Activated CD4-positive, CD25-positive, alpha-beta regulatory T cell (primary cell): ENCODE measurements at places on chromosomes 4 and X.

DNA sequence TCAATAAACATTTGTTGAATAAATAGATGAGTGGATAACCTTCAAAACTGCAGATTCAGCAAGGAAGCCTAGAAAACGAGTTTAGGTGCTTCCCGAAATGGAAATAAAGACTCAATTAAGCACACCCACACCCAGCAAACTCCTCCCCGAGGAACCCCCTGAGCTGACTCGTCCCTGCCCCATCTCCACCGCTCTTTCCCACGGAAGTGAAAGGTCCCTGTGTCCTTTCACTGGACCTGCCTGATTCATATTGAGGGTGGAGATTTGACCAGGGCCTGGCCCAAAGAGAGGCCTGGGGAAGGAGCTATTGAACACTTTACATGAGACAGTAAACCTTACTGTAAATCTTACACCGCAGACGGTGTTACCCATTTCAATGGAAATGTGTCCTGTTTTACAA, 129.1 kb downstream of the CPZ start:
- DNase-seq, result no peak

GRCh38 chr4:4852591-4853362, 6.7 kb upstream of the MSX1 start:
- DNase-seq, result no peak

- no peak for DNase-seq
Measured at GRCh38 chrX:106649523-106650428, 38.0 kb downstream of the RADX start.

DNA sequence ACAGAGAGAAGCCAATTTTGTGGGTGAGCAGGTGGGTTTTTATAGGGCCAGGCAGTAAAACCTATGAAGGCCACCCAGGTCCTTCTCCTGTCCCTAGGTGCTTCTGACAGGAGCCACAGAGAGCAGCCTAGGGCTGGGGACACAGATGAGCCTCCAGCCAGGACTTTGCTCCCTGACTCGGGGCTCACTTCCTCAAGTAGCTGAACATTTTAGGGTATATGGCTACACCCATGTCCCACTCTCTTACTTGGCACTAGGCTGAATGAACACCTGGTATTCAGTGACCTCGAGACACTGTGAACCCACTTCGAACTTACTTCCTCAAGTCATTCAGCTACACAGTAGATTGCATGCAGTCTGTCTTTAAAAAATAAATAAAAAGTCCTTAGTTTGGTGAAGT, 217.3 kb downstream of the MID1IP1 start:
- DNase-seq, result no peak

DNA sequence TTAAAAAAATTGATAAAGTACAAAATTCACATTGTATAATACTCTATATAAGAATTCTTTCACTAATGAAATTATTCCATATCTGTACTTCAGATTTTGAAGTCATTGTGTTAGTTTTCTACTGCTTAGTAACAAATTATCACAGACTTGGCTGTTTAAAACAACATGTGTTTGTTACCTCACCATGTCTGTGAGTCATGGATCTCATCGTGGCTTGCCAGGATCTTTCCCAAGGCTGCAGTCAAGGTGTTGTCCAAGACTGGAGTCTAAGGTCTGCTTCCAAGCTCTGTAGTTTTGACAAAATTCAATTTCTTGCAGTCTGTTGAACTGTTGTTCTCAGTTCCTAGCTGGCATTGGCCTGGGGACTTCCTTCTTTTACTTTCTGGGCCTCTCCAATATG, 1286.9 kb downstream of the ADGRL3 start:
- DNase-seq, result no peak

DNA sequence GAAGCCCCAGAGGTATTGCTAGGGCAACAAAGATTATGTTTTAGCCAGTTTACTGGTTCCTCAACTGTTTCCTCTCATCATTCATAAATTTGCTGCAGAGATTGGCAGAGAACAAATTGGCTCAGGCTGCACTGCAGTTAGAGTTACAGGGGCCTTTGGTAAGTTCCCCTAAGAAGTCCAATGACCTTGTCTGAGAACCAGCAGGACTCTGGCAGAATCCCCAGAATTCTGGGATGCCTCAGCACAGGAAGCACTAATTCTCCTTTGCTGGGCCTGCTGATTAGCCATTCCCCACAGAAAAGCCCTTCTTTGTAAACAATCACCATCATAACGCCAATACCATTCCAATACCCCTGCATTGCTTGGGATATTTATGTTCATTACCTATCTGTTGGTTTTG, 151.3 kb downstream of the USP46 start:
- no peak for DNase-seq

DNA sequence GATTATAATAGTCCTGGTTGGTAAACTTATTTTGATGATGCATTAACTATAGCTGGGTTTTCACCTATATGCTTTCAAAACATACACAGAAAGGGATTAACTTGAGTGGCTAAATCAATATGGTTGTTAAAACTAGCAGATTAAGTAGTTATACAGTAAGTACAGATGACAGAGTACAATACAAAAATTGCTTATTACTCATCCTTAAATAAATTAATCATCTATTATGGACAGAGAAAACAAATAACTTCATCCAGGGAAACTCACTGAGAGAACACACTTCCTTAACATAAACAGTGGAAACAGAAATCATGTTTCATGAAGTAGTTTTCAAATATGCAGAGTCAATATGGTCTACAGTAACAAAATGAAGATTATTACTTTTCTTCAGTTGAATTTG, 133.4 kb downstream of the AREG start:
- no peak for DNase-seq

DNA sequence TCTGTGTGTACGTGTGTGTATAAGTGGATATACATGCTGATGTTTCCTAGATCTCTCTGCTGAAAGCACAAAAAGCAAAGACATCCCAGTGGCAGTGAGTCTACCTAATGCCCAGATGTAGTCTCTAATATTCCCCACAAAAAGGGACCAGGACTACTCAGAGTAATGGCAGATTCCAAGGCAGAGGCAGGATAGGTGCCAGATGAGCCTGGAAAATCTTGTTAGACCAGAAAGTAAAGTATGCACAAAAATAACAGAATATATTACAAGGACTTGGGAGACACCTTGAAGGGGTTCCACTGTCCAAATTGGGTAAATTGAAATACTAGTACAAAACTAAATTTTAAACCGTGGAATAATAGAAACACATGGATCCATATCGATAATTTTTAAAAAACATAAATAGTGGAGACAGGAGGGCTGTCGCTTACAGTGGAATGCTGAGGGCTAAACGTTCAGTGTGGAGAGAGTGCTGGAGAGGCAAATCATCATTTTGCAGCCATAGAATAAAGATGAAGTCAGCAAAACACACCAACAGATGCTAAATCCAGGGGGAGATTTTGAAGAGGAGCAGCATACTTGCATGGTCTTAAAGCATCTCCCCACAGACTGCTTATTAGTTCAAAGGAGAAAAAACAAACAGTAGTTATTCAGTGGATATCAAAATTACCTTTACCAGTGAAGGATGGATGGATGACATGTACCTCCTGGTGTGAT, 123.4 kb upstream of the TSPAN5 start:
- no peak for DNase-seq

- no peak for DNase-seq
Measured at GRCh38 chr4:4726051-4726450, 133.4 kb upstream of the MSX1 start.

GRCh38 chr4:103719105-103719829, 518 bp downstream of the TACR3 start:
- DNase-seq, result no peak

GRCh38 chrX:44422631-44423030, 79.2 kb upstream of the EFHC2 start:
- DNase-seq, result no peak

DNA sequence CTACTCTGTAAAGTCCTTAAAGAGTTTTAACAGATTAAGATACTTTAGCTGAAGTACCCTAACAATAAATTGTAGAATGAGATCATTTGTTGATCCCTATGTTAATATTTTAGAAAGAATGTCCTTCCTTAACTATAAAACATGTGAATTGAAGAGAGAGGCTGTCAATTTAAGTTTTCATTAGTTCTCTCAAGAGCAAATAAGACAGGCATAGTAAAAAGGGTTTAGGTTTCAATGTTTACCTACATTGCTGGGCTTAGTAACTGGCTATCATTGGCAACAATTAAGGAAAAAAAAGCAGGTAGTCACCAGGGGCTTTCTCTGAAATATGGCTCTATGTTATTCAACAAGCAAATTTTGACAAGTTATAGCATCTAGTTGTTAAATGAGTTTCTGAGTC, 91.5 kb downstream of the ATRX start:
- DNase-seq, result no peak

GRCh38 chr4:109462297-109462696, 28.7 kb downstream of the SEC24B start:
- DNase-seq, result no peak
